ENCODE measurements at places on chromosomes 6 and 20. TPM values are rescaled to one million over a fixed set of nuclear protein-coding genes. Genes with fewer than 3 reads are reported as not detected.

DNA sequence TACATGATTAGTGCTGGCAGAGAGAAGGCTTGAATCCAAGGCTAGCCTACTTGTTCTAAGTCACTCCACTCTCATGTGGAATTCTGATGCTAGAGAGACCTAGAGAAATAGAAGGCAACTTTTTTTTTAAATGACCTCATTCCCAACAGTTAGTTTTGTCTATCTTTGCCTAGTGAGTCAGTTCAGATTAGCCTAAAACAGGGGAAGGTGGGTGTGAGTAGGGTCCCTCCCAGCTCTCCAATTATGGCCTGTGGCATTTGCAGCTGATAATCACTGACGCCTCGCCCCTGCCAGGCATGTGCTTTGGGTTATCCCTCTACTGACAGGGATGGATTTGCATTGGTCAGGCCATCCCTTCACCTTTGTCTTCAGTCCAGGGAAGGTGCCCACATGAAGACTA lies 13.6 kb downstream of the TXLNB start:
- DNase-seq = no peak

- no peak for DNase-seq
These were observed 15.2 kb downstream of the MTO1 start for GRCh38 chr6:73476723-73477122.

DNA sequence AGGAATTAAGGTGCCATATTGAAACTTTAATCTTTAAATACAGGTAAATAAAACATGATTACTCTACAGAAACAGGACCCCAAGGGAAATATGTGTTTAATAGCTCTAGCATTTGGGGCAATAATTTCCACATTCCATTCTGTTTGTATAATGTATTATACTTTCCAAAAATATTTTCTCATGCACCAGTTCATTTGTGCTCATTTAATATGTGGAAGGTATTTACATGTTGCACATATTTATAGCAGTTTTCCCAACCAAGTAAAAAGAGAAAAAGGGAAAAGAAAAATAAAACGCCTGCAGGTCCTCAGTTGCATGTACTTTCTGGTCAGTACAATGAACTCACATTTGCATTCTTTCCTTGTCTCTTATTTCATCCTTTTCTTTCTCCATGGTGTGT lies 129.5 kb upstream of the SULF2 start:
- DNase-seq = no peak

DNA sequence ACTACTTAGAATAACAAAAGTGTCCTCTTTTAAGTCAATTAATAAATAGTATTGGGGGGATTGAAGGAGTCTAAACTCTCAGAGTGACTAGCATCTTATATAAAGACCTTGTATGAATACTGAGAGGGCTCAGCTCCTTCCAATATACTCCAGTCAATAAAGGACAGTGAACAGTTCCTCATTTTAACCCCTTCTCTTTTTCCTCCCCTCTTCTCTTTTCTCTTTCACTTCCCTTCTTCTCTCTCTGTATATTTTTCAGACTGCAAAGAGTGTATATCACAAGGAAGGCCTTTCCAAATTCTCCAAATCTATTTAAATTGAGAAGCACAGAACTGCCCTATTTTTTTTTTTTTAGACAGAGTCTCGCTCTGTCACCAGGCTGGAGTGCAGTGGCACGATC lies 99.5 kb downstream of the CD164 start:
- no peak for DNase-seq

GRCh38 chr6:89269981-89270380 lies 45.1 kb downstream of the GABRR2 start:
- DNase-seq = no peak

- no peak for DNase-seq
These were observed 266.4 kb downstream of the HAO1 start for GRCh38 chr20:7673841-7674240.

DNA sequence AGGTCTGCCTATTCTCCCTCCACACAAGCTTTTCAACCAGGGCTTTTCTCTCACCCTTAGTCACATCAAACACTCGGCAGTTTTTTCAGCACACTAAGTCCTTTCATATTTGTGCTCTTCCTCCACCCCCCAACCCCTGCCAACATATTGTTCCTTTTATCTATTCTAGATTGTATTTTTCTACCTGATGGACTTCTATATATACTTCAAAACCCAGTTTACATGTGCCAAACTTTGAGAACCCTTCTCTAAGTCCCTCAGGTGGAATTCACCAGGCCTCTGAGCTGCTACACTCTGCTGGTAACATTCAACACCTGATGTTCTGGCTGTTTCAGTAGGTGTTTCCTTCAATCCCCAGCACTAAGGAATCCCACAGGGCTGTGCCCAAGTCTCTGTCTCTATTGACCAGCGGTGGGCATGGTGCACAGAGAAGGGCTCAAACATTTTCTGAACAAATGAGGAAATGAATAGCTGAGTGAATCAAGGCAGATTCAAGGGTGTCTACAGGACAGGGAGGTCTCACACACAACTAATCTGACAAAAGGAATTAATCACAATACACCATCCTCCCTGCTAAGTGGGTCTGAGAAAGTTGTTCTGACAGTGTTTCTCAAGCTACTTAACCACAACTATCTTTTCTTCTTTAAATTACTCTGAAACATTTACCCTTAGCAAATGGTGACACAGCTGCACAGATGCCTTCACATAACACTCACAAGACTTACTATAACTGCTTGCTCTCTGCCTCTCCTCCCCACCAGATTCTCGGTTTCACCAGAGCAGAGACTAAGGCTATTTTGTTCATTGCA lies 166.5 kb downstream of the TSHZ2 start:
- DNase-seq = no peak

Gene MUCL3
- 0.19 TPM for total RNA-seq

GRCh38 chr6:39319621-39320362 lies 2.7 kb downstream of the KCNK16 start:
- DNase-seq = no peak

DNA sequence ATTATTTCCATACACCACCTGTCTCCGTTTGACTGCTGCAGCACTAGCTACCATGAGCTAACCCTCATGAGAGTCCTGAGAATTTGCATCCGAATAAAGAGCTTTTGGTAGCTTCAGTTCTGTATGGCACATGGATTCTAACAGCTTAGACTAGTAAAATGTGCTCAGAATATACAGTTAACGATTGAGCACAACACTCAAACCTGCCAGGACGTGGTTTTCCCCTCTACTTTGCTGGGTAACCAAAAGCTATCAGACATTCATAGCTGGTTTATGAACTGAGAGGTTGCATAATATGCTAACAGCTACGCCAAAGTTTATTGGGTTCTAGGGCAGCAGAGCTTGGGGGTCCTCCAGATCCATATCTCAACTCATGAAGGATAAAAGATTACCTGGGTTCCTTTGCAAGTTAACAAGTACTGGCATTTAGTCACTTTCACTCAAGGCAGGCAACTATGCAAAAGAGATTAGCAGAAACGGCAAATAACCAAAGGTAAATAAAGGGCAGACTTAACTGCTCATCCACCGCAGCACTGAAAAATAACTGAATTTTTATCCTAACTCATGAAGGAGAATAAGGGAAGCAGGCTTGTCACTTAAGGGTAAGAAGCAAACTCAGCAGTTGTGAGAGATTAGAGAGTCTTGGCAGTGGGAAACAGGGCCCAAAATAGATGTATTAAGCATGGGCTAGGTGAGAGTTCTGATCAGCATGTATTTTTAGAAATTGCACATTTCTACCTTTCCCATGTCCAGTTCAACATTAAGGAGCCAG lies 29.4 kb downstream of the NUDT3 start:
- no peak for DNase-seq

Gene ZBTB12
- 1.5 TPM for total RNA-seq

- DNase-seq = no peak
These were observed 61.2 kb downstream of the VAPB start for GRCh38 chr20:58450254-58450653.

Gene THBS2
- total RNA-seq = 115 TPM

DNA sequence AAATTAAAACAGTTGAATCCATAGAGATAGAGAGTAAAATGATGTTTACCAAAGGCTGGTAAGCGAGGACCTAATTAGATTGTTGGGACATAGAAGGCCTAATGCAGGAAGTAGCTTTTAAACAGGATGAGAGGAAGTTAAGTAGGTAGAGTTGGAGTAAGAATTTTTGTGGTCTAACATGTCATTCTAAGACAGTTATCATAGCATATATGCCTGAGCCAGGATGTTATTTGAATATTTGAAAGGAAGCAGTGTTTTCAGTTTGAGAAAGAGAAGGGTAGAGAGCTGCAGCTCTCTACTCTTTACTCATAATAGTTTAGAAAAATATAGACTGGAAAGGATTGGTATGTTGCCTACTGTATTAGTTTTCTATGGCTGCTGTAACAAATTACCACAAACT lies 121.6 kb downstream of the MEI4 start:
- no peak for DNase-seq

GRCh38 chr6:26044140-26045064 lies 42.8 kb upstream of the HFE start:
- no peak for DNase-seq

All from omental fat pad (tissue), 4 donors.